ENCODE measurements at places on chromosomes 7 and 10. TPM values are rescaled to one million over a fixed set of nuclear protein-coding genes. Genes with fewer than 3 reads are reported as not detected.

VWA2 gene
- not detected for total RNA-seq

SPDYE3 gene
- total RNA-seq, result not detected

STEAP2 gene
- 73.2 TPM for total RNA-seq

SPDYE6 gene
- total RNA-seq, result not detected

NEURL1 gene
- 0.16 TPM for total RNA-seq

KNDC1 gene
- total RNA-seq, result 0.36 TPM

ITIH5 gene
- 23.3 TPM for total RNA-seq

PRLHR gene
- total RNA-seq, result not detected

ERVW-1 gene
- not detected for total RNA-seq
